ENCODE measurements at places on chromosomes 1 and 21.
A peak's percentile ranks its signal among the peaks of the same experiment; 100 is the strongest.

GRCh38 chr1:206547104-206547503 lies 39.8 kb downstream of the RASSF5 start:
- peak; percentile 50 for DNase-seq

- no peak for DNase-seq
Measured at GRCh38 chr1:93740601-93741031, 59.0 kb upstream of the BCAR3 start.

DNA sequence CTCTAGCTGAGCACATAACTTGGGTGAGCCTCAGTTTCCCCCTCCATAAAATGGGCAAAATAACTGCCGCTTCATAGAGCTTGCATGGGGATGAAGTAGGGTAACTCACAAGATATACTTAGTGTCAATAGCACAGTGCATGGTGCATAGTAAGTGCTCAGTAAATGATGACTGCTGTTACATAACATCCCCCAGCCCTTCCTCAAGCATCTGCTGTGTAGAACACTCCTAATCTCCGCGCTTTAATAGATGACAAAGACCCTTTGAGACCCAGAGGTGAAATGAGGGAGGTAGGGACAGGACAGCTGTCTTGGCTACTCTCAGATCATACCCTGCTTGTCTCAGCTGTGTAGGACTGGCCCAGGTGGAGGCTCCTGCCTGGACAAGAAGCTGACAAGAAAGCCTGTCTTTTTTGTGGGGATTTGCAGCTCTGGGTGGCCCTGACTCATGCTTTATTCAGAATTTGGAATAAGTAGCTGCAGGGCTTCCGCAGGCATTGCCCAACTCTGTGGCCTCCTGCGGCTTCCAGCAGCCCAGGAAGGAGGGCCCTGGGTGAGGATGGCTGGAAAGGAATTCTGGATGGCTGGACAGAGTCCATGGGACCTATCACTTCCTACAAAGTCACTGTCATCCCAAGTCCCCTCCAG lies 20.7 kb upstream of the PADI4 start:
- no peak for DNase-seq

DNA sequence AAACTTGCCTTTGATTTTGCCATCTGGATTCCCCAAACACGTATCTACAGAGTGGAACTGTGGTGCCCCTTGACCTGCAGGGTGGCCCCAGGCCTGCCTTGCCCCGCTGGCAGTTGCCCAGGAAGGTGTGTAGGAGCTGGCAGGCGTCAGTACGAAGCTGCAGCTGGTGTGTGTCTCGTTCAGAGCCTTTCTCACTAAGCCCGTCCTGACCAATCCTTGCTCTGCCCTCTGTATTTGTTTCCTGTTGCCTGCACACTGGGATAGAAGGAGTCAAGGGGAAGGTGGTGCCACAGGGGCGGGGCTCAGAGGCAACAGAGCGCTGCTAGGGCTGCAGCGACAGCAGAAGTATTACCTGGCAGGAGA lies 5.2 kb upstream of the VSIG8 start:
- peak; percentile 95 for DNase-seq

DNA sequence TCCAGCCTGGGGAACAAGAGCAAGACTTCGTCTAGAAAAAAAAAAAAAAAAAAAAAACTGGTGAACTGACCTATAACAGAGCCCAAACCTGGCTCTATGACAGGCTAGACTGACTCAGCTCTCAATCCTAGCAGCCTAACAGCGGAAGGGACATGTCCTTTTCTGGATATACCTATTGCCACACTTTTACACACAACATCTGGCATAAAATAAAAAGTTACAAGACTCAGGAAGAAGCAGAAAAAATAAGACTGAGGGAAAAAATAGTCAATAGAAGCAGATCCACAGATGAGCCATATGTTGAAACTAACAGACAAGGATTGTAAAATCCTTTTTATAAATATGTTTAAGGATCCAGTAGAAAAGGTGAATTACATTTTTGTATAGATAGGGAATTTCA lies 57.5 kb upstream of the IPO9 start:
- DNase-seq = no peak

DNA sequence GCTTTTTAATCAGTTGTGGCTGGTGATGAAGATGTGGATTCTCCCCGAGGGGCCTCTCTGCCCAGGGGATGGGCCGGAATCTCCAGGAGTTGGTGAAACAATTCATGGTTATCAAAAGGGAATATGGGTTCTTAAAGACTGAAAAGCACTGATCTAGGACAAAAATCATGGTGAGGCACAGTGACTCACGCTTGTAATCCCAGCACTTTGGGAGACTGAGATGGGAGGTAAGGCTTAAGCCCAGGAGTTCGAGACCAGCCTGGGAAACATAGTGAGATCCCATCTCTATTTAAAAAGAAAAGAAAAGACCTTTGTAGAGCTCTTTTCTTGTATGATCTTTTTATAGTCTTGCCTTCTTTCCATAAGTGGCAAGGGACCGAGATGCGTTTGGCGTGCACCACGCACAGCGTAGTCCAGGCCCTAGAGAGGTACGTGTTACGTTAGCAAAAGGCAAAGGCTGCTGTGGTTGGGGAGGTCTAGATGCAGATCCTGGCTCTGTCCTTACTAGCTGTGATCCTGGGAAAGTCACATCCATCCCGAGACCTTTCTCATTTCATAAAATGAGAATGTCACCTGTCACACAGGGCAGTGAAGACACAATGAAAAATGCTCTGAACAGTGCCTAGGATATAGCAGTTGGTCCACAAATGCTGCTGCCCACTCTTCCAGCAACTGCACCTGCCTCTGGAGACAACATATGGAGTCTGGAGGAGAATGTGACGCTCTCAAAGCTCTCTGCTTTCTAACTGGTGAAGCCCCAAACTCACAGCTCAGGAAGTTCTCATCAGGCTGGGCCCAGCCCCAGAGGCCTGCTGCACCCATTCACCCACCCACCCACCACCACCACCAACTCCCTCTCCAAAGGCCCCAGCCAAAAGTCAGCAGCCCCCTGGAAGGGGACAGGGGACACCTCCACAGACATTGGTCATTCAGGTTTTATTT lies 54.8 kb downstream of the KIF21B start:
- no peak for DNase-seq

DNA sequence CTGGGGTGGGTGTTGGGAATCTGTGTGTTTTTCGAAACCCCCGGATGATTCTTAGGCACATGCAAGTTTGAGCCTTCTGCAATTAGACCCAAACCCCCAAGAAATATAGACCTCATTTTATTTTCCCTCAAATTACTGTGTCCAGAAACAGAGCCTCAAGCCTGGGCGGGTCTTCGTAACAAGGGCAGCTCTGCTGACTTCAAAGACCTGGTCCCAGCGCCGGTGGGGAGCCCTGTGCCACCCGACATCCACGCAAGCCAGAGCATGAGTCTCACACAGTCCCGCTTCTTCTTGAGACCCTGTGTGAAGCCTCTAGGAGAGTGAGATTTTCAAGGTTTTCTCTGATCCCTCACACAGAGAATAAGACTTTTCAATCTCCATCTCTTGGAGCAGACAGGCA lies 397.3 kb downstream of the RPS6KC1 start:
- no peak for DNase-seq

DNA sequence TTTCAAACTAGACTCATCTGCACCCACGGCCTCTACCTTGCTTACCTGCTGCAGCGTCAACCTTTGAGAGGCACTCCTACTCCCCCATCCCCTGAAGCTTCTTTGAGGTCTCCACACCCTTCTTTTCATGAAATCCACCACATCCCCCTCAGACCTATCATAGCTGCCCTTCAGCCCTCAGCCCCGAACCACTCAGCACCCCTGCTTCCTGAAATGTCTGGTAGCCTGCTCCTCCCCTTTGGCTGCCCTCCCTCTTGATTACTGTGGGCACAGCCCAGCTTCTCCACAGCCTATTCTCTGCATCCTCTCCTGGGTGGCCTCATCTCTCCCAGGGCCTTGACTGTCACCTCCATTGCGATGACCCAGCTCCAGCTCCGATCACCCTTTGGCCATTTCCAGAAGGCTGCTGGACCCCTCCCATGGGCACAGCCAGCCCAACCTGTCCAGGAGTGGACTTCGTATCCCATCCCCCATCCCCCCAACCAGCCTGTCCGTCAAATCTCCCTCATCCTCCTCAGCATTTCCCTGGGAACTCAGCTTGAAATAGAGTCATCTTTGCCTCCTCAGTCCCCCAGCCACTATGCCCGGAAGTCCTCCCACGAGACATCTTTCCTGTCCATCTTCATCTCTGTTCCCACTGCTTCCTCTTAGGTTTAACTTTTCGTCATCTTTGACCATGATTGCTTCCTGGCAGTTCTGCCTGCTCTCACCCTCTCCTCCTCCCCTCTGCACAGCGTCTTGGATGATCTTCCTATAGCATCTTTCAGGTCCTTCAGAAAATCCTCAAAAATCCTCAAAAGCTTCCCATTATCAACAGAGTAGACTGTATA lies 6.1 kb upstream of the ADORA1 start:
- no peak for DNase-seq

- DNase-seq = no peak
Measured at GRCh38 chr1:183137782-183138181, 48.3 kb upstream of the LAMC2 start.

DNA sequence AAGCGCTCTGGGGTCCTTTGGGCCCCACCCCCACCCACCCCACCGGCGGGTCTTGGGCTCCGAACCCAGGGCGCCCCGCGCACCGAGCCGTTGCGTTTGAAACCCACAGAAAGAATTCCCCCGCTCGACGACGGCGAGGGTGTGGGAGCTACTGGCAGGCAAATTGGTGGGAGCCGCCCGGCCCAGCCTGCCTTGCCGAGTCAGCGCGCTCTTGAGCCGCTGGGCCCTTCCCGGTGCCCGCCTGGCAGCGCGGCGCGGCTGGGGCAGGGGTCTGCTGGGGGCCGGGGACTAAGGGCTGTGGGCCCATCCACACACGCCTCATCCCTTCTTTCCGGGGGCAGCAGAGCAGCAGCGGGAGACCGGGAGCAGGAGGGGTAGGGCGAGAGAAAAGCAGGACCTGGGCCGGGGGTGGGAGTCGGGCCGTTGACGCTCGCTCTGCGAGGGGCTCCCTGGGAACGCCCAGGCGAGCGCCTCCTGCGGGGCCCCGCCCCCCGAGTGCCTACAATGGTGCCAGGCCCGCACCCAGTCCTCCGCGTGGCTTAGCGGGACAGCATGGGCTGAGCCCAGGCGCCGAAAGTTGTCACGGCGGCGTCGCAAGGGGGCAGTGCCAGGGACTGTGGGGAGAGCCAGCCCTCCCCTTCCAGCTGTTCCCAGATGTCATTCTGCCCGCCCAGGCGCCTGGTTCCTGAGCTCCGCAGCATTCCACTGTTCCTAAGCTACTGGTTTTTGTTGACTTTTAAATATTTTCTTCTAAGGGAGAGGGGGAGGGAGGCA lies at the start of gene C1orf94:
Gene C1orf94 (plus strand): TSS at position 78 of the 774 bp plus-strand sequence. CDS start 883 bp downstream, outside the sequence.
- no peak for DNase-seq

- DNase-seq = no peak
Measured at GRCh38 chr1:50347933-50348332, 75.3 kb downstream of the DMRTA2 start.

DNA sequence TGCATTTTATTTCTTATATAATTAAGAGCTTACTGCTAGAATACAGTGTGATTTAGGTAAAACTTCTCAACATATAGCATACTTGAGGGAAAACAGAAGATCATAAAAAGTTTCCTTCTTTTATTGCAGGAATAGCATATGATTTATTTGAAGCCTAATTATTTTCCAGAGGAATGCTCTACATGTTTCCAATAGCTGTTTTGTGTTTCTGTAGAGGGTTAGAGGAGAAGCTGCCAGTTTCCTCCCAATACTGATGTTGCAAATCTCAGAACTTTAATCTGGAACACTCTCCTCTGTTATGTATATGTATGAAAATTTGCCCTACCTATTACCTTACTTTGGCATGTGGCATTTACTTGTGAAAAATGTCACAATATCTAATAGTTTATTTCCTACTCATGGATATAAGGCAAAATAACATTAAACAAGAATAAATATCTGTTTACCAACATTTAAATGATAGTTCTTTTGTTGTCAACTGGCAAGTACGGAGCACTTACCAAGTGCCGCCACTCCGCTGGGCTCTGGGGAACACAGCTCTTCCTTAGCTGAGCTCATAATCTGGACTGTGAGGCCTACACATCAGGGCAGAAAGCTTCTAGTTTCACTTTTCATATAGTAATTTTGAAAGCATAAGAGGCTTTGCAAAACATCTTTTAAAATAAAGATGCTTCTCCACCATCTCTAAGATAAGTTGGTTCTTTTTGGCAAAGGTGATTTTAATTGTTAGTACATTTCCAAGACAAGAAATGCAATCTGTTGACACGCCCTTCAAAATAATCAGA lies 239.8 kb upstream of the C1orf105 start:
- no peak for DNase-seq

- no peak for DNase-seq
Measured at GRCh38 chr1:2479618-2480017, 3.5 kb downstream of the PLCH2 start.

GRCh38 chr1:166827426-166827825 lies 11.8 kb upstream of the POGK start:
- DNase-seq = no peak

DNA sequence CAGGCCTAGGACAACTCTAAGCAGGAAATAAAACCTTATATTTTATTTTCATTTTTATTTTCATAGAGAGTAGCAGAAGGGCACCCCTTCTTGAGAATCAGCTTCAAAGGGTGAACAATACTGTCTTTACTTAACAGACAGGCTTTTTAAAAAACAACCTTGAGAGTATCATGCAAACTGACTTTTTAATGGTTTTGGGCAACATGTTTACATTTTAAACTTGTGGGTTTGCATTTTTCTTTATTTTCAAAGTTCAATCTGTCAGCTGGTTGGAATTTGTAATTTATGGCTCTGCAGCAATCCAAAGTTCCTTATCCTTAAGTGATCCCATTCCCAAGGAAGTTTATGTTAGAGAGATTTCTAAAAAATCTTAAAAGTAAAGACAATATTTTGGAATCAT lies 392.3 kb upstream of the ADAMTS5 start:
- no peak for DNase-seq

DNA sequence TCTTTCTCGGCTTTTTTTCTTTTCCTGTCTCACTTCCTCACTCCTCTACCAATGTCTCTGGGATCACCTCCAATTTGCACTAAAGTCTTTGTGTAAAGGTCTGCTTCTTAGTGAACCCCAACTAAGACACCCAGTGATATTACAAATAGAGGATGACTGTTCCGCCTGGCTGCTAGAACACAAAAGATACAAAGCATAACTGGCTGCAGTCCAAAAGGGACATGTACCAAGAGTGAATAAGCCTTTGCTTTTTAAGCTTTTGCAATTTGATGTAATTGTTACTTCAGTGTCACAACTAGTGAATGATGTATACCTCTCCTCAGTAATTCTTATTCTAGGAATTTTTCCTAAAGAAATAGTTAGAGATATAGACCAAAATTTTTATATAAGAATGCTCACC lies 82.8 kb upstream of the BEND5 start:
- DNase-seq = no peak

- DNase-seq = no peak
Measured at GRCh38 chr1:94014635-94015488, 105.6 kb upstream of the GCLM start.

DNA sequence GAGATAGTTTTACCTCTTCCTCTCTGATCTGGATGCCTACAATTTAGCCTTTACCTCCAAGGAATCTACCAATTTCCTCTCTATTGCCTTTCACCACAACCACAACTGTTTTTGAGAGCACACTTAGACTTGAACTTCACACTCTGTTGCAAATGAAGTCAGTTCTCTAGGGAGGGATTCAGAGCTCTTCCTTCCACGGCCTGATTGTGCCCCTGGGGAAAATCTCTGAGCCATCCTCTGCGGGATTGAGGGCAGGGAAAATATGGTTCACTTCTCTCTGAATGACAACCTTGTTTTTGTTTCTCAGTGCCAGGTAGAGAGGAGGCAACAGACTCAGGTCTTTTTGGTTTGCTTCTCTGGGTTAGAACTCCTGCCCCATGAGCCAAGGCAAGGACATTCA lies 35.4 kb upstream of the BCL10 start:
- peak; percentile 24 for DNase-seq
